Stimulated activated CD4-positive, alpha-beta T cell treated with anti-CD3 and anti-CD28 coated beads, Interleukin-4, amount 100 ng/mL, for 1 hour (primary cell): ENCODE measurements at places on chromosomes 4 and X.

DNA sequence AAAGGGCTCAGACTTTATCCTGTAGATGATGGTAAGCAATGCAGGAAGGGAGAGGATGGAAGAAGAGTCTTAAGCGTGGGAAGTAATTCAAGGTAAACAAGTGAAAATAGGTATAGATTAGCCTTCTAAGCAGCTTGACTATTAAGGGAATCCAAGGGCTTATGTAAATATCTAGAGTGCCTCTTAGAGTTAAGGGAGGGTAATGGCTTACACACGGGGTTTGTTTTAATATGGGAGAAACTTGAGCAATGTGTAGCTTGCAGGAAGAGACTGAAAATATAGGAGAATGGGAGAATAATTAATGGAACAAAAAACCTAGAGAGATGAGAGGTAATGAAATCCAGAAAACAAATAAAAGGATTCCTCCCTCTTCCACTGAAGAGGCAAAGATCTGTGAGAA is 12.8 kb upstream of the SAP30 start:
- DNase-seq, result no peak

DNA sequence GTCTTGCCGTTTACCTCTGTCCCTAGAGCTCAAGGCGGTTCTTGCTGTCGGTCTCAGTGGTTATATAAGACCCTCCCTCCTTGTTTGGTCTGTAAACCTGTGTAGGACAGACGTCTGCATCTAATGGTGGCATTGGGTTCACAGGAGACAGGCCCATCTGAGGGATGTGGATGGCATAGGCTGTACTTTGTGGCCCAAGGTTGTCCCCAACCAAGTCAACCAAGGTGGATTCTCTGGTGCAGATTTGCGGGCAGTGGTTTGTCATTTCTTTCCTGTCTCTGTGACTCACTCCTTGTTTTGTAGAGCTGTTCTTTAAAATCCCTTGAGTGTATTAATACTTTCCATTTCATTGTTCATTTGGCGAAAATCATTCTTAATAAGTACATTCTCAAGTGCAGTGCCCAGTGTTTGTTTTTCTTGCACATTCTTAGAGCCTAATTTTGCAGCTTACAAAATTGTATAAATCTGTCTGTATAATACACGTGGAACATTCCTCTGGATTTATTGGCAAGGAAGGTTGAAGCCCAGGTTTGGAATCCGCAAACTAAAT is 68.0 kb upstream of the TLR2 start:
- peak; percentile 17 for DNase-seq

DNA sequence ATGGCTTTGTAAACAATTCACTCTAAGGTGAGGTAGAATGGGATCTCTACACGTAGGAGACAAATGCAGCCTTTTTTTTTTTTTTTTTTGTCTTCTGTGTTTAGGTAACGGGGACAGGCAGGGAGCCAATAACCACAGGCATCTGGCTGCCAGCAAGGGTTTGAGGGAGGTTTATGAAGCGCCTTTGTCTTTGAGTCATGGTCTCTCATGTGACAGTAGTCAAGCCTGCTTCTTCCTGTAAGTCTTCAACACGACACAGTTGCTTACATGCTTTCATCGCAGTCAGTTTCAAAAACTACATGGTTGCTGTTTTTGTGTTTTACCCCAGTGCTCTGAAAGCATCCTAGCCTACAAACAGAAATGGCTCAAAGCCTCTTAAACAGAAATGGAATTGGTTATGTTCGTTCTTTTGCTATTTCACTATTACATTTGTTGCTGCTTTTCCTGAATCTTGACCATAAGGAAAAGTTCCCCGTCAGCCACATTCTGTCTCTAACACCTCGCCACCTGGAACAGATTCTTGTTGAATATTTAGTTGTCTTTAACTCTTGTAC is 127.8 kb upstream of the METTL14 start:
- no peak for DNase-seq

- no peak for DNase-seq
Observed at GRCh38 chrX:11579636-11580600, 85.8 kb downstream of the ARHGAP6 start.

DNA sequence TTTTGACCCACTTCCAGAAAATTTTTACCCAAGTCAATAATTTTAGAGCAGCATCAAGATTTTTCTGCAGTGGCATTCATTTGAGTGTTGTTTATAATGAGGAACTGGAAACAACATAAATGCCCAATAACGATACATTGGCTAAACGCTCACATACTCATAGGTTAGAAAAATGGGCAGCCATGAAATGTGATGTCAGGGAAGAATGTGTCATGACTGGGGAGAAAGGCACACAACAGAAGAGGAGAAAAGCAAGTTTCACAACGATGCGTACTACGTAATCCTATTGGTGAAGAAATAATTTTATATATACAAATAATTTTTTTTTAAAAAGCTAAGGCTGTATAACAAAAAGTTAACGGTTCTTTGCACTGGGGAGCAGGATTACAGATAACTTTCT is 33.6 kb upstream of the MAP3K15 start:
- DNase-seq, result no peak

- DNase-seq, result no peak
Observed at GRCh38 chrX:143648705-143649104, 12.8 kb upstream of the SLITRK4 start.

DNA sequence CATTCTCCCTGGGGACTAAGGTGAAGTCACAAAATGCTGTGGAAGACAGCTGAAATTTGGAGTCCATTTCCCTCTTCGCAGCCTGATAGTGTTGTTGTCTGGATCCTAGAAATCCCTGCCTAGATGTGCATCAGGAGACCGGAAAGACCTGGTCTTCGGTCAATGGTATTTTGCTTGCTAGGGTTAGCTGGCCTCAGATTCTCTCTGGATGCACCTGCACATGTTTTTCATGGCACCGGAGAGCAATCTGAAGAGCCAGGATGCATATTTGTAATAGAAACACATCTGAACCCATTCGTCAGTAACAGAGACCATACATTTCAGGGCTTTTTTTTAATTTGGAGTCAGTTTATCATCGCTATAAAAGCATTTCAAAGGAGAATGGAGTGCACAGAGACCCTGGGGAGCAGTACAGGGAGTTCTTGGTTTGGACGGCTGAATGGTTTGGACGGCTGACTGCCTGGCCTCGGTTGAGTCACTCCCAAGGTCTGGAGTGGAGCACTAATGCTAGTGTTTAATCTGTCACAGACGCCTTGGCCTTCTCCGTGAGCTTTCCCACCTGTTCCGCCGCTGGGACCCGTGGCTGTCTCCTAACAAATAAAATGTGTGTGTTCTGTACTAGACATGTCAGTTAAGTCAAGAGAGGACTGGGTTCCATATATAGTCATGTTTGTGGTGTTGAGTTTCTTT is 7.5 kb upstream of the PDLIM3 start:
- no peak for DNase-seq

DNA sequence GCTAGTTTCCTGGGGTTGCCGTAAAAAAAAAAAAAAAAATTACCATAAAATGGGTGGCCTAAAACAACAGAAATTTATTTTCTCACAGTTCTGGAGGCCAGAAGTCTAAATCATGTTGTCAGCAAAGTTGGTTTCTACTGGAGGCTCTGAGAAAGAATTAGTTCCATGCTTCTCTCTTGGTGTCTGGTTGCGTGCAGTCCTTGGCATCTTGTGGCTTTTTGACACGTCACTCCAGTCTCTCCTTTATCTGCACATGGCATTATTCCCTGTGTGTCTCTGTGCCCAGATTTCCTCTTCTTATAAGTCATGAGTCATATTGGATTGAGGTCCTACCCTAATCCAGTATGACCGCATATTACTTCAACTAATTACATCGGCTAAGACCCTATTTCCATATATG is 38.7 kb downstream of the SPATA4 start:
- DNase-seq, result no peak

DNA sequence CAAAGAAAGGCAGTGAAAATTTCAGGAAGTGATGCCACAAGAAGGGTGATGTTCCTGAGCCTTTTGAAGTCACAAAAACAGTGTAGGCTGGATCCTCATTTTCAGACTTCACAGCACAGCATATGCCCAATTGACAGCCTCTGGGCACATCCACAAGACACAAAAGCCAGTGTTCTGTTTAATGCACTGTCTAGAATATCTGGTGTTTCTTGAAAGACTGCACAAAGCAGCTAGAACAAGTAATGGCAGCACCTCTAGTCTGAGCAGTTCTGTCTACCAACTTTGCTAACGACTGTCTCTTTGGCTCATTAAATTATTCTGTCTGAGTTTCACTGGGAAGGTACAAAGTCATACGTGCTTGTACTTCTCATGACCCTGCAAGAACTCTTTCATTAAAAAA is 417.1 kb upstream of the GALNT7 start:
- DNase-seq, result no peak

- no peak for DNase-seq
Observed at GRCh38 chr4:96602661-96603060, 762.8 kb downstream of the PDHA2 start.

- no peak for DNase-seq
Observed at GRCh38 chrX:46279925-46280313, 265.3 kb downstream of the ZNF674 start.

- DNase-seq, result no peak
Observed at GRCh38 chr4:74258963-74259362, 49.3 kb upstream of the EPGN start.

GRCh38 chr4:139167774-139168444 is 9.1 kb downstream of the ELF2 start:
- no peak for DNase-seq

DNA sequence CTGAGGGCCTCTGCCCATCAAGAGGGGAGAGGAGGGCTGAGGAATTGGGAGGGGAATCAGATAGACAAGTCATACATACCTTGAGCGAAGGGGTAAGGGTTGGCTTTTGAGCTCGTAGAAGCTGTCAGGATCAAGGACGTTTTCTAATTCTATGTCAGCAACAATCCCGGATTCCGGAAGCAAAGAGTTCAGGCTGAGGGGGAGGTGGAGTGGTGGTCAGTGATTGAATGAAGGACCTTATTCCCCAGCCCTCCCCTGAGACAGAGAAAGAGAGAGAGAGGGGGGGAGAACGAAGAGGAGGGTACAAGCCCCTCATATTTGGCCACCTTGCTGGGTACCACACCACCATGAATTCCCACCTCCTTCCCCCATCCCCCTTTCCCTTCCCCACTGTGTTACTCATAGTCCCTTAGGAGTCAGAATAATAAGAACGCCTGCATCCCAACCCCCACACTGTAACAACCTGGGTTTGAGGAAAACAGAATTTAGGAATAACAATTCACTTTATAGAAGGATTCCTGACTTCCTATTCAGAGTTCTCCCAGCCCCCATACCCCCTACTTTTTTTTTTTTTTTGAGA is 2.7 kb downstream of the TFE3 start:
- no peak for DNase-seq

- DNase-seq, result no peak
Observed at GRCh38 chrX:40195368-40195767, 97.6 kb upstream of the BCOR start.

DNA sequence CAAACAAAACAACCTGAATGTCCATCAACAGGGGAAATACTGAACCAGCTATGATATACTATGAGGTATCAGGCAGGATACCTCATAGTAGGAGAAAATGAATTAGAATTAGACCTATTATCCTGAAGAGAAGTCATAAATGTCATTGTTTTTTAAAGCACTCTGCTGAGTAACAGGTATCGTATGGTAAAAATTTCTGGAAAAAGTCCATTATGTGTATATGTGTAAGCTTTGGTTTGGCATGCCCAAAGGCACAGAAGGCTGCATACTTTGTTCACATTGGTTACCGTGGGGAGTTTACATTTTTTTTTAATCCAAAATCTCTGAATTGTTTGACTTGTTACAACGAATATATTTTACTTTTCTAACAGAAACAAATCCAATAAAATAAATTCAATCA is 70.5 kb downstream of the RPS3A start:
- DNase-seq, result no peak

- DNase-seq, result no peak
Observed at GRCh38 chrX:123851079-123851478, 8.8 kb upstream of the XIAP start.

GRCh38 chr4:182288534-182288933 is 45.3 kb downstream of the TENM3 start:
- DNase-seq, result no peak

DNA sequence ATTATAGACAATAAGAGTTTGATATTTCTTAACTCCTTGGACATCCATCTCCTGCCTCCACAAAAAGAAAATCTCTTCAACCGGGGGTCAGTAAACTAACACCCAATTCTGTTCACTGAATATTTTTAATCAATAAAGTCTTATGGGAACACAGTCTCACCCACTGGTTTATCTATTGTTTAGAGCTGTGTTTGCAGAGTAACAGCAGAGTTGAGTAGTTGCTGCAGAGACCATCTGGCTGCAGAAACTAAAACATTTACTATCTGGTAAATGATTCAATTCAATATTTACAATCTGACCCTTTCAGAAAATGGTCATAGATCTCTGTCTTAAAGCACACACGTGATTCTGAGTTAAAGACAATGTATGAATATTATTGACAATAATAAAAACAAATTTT is 94.0 kb downstream of the TMA16 start:
- DNase-seq, result no peak

DNA sequence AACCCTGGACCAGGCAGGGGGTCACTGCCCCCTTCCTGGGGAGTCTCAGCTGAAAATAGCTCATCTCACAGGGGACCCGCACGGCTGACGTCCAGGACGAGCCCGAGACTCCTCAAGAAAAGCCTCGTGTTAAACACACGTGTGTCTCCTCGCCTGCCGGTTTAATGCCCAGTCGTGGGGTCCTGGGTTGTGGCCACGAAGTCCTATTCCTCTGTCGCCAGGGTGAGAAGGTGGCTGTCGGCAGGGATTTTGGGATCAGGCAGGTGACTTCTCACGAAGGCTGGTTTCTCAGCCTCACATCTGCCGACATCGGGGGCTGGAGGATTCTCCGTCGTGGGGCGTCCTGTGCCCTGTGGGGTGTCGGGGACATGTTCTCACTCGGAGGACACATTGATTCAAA is 44.3 kb upstream of the PPP2R3B start:
- no peak for DNase-seq

DNA sequence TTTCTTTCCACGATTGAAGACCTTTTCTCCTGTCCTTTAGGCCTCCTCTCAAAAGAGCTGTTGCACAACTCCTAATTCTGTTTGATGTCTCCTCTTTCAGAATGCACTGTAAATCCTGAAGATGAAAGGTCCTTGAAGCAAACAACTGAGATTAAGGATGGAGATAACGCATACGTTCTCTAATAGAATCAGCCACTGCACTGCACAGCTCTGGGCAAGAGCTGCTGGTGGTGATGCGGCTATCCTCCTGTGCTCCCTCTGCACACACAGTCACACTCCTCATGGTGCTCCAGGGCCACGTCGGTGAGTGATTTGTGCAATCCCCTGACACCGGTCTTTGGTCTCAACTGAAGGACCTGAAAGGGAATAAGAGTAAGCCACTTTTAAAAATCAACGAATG is 208.7 kb downstream of the PDGFC start:
- no peak for DNase-seq

GRCh38 chrX:8075636-8076035 is 95.4 kb downstream of the VCX2 start:
- DNase-seq, result no peak

DNA sequence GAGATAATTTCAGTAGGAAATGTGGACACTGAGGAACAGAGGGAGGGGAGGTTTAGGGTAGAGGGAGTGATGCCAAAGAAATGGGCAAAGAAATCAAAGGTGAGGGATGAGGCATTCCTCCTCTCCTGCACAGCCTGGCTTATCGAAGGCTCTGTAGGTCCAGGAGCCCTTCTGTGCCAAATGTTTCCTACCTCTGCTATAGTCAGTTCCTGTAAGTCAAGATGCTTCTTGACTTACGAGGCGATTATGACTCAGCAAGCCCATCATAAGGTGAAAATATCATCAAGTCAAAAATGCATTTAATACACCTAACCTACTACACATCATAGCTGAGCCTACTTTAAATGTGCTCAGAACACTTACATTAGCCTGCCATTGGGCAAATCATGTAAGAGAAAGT is 60.0 kb upstream of the ARHGAP24 start:
- no peak for DNase-seq
